ENCODE measurements at places on chromosomes 2 and 18.

DNA sequence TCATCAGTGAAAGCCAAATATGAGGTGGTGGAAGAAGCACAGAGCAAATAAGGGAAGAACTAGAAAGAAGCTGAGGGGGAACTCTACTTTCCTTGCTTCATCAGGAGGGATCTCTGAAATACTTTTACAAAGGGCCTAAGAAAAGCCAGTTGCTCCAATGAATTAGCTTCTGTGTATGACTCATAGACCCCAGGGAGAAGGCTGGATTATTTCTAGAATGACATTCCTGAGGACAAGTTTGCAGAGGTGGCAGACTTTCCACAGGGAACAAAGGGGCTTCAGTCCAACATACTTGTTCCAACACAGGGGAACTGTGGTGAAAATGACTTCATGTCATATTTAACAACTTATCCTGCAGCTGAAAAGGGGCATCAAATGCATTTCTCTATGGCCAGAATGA, 29.0 kb downstream of the DOK1 start:
- DNase-seq = no peak

DNA sequence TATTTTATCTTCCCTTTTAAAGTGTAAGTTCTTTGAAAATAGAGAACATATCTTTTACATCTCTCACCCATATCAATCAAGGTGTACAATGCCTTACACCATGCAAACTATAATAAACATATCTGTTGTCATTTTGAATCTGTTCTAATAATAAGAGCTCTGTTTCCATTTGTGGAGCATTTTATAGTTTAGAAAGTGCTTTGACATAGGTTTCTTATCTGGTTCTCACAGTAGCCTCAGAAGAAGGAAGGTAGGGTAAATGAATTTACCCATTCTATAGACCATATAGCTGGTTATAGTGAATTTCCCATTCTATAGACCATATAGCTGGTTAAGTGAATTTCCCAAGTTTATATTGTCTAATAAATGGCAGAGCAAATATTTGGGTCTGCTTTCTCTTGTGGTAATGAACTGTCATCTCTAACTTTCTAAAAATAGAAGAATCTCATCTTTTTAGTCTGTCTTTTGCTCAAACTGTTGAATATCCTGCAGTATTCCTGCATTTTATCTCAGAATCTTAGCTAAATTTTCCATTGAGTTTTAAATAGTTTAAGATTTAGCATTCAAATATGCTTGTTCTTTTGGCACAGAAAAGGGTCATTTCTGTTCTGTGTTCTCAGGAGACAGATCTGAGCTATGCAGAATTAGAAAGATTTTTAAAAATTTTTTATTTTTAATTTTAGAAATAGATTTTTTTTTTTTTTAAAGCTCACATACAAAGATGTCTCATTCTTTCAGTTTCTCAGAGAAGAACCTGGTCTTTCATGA, 80.7 kb upstream of the STON1 start:
- DNase-seq = no peak

GRCh38 chr2:161101406-161101805, 58.8 kb upstream of the TANK start:
- DNase-seq = no peak

DNA sequence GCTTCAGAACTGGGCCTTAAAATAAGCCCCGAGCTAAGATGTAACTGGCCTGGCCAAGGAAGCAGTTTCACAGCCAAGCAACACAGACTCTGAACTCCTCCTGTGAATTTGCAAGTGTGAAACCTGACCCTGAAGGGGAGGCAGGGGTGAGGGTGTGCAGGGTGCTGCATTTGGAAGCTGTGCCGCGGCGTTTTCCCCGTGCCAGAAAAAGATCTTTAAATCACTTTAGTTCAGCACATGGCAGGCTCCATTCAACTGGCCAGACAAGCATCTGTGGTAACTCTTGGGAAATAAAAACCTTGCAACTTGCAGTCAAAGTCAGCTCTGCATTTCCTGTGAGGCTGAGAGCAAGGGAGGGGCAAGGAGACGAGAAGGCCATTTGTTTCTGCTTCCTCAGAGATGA, 209.3 kb upstream of the SOX11 start:
- no peak for DNase-seq

DNA sequence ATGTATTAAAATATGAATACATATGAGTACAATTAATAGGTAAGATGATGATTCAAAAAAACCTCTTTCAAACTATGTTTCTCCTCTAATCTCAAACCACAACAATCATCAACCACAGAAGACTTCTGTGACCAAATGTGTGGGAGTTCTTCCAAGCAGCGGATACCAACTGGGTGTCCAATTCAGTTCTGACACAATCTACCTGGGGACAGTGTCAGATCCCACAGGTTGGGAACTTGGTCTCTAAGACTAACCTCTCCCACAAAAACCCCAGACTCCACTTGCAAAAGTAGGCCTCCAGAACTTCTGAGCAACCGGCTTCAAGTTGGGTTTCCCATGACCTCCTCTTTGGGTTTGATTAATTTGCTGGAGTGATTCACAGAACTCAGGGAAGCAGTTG, 26.9 kb downstream of the FASTKD1 start:
- DNase-seq = no peak

GRCh38 chr2:224320660-224321059, 81.2 kb downstream of the FAM124B start:
- DNase-seq = no peak

- no peak for DNase-seq
These were observed 16.1 kb downstream of the NCK2 start for GRCh38 chr2:105760639-105761337.

DNA sequence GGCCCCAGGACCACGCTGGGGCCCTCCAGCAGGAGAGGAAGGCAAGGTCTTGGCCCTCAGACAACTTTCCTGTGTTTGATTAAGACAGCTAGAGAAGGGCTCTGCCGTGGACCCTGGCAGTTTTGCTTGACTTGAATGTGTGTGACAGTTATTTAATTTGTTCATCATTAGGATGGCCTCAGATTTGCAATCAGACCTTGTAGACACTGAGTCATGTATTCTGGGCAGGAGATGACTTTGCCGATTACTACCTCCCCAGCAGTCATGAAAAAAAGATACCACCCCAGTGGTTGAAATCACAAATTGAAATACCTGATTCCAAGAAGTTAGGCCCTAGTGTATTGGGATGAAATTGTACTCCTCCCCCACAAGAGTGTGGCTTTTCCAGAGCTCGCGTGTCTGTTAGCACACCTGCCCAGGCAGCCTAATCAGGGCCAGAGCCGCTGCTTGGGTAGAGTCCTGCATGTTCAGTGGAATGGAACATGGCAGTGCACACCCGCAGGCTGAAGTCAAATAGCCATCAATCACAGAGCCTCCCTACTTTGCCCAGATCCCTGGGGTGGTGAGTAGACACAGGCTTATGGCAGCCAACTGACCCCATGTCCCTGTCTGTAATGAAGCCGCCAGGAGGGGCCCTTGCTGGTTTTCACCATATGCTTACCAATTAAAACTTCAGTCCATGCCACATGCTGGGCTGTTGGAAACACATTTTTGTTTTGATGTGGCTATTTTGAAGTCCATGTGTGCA, 122.5 kb downstream of the TPGS2 start:
- DNase-seq = no peak

DNA sequence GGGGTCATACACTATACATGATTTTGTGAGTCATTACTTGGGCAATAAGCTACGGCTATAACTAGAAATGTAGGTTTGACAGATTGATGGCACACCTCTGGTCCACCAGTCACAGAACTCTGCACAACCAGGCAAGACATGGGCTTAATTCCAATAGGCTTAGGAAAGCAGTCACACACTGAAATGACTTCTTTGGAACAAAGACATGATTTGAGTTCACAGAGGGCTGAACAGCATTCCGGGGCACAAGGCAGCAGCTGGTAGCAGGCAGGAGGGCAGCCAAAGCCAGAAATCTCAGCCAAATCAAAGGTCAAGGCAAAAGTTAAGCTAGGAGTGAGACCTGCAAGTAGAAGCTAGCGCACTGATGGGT, 27.4 kb downstream of the FABP1 start:
- DNase-seq = no peak

- no peak for DNase-seq
These were observed 71.3 kb downstream of the KANSL1L start for GRCh38 chr2:210099940-210100339.

DNA sequence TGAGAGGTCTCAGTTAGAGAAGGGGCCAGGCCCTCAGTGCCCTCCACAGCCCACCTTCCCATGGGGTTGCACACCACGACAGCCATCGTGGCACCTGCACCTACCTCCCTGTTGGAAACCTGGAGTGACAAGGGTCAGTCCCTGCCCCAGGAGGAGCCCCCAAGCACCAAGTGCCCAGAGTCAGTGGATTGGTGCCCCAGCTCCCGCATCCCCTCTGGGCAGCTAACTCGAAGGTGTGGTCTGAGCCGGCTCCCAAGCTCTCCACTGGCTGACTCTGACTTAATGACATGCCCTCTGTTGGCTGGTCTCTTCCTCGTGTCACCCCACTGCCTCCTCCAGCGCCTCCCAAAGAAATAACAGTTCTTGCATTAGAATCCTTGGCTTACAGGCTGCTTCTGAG, 116.4 kb downstream of the NDUFA10 start:
- DNase-seq = no peak

- DNase-seq = no peak
These were observed 4.5 kb downstream of the CLASP1 start for GRCh38 chr2:121644715-121645114.

- DNase-seq = no peak
These were observed 313.5 kb downstream of the RPRM start for GRCh38 chr2:153165021-153165420.

- DNase-seq = no peak
These were observed 17.3 kb downstream of the CDH20 start for GRCh38 chr18:61350578-61350977.

DNA sequence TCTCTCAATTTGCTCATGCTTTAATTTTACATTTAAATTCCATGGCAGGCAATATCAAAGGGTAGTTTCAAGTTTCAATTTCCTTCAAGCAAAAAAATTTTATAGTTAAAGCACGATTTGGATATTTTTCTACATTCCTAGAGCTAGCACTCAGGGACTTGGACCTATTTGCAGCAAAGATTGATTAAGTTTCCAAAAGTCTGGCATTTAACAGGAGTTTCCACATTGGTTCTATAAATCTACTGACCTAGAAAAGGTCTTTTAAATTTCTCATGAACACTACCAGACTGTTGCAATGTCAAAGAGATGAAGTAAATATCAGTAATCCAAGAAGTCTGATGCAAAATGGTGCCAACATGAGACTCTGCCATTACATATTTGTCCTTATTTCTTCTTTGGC, 253.7 kb upstream of the LINC00305 start:
- DNase-seq = no peak

GRCh38 chr2:2324565-2325101, 6.4 kb downstream of the MYT1L start:
- peak; percentile 65 for DNase-seq

GRCh38 chr2:37742286-37742685, 70.8 kb upstream of the CDC42EP3 start:
- DNase-seq = no peak

DNA sequence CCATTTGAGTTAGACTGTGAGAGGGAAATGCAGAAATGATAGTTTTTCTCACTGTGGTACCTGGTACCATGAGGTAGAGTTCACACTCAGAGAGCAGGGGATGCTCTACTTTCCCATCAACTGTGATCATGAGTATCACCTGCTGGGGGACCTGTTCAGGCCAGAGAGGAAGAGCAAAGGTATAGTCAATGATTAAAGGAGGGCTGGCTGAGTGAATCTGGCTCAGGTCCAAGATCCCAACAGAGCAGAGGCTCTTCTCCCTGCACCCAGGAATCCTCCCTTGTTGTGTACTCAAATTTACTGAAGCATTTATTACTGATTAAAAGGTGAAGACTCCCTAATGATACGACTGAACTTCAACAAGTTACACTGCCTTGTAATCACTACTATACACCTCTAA, 104.6 kb upstream of the CHRNA1 start:
- DNase-seq = no peak

GRCh38 chr2:128384956-128385355, 66.3 kb upstream of the HS6ST1 start:
- DNase-seq = no peak

DNA sequence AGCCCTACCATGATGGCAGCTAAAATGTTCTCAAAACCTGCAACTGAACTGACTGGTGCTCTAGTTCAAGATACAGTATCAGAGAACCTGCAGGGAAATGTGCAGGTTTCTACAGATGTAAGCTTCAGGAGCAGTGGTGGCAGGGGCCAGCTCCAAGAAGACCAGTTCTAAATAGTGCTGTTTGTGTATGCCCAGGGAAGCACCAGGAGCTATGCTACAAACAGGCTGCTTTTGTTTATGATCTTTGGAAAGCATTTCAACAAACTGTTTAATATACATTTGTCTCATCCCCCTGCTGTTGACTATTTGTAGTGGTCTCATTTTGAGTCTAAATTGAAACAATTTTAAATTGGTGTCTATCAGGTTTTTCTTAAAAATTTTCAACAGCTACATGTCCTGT, 20.7 kb downstream of the FZD5 start:
- DNase-seq = no peak

GRCh38 chr2:241741016-241741415, 6.6 kb downstream of the D2HGDH start:
- no peak for DNase-seq

DNA sequence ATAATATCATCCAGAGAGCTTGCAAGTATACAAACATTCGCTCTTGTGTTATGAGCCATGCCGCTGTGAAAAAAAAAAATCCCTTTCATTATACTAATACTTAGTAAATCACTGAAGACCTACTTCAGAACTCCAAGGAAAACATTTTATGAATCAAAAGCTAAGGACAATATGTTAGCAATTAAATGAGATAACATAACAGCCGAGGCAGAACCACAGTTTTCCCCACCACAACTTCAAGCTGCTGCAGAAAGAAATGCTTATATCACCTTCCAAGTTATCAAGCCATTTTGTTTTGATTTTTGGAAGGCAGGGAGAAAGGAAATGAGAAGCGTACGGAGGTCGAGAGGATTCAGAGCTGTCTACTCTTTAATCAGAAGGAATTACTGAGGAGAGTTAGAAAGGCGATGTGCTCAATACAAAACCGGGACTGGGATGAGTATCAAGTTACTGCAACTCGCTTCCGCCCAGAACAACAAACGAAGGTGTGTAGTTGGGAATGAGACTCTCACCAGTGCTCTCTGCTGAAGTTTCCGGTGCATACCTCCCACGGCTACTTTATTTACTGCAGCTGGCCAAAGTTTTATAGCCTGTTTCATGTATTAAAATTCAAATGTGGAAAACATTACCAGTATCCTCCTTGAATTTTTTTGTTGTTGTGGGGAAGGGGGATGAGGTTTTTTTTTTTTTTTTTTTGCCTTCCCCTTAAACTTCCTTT, 292.2 kb upstream of the CCDC68 start:
- no peak for DNase-seq

DNA sequence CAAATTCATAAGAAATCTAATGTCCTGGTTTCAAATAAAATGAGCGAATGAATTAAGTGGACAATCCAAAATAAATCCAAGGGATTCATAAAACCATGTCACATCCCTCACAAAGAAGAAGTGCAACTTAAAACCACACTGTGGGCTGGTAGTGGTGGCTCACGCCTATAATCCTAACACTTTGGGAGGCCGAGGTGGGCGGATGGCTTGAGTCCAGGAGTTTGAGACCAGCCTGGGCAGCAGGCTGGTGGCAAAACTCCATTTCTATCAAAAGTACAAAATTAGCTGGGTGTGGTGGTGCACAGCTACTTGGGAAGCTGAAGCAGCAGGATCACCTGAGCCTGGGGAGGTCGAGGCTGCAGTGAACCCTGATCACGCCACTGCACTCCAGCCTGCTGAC, 25.4 kb downstream of the FAM98A start:
- no peak for DNase-seq

GRCh38 chr2:150133623-150134022, 353.8 kb downstream of the RND3 start:
- DNase-seq = no peak
